ENCODE measurements at places on chromosomes 11 and 22.

DNA sequence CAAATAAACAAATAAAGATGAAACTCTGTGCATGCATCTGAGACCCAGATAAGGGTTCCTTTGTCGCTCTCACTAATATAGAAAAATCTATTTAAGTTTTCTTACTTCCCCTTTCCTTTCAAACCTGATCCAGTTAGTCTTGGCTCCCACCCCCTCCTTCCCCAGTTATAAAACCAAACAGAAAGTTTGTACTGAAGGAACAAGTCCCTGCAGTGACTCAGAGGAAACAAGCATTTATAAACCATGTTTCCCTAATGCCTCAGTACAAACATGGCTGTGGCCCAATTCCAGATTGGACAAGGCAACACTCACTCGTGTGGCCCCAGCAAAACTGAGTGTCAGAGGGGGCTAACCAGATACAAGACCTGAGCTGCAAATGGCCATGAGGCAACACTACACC lies 65.5 kb upstream of the ARHGAP20 start:
- no peak overlapping the region for H3K4me3 ChIP-seq
- no peaks in the 10 kb centered on the region for H3K36me3 ChIP-seq
- no peak overlapping the region for H3K27ac ChIP-seq
- H3K27me3 ChIP-seq: no peaks in the 10 kb centered on the region
- DNase-seq: no peak

- H3K27me3 ChIP-seq: peaks cover 22% of the 10 kb centered on the region
- DNase-seq: no peak
- no peaks in the 10 kb centered on the region for H3K4me1 ChIP-seq
- H3K4me3 ChIP-seq: no peak overlapping the region
Measured at GRCh38 chr11:111348147-111348546, 30.9 kb downstream of the POU2AF1 start.

- no peak overlapping the region for H3K4me3 ChIP-seq
- no peak overlapping the region for H3K27ac ChIP-seq
- H3K36me3 ChIP-seq: no peaks in the 10 kb centered on the region
- no peaks in the 10 kb centered on the region for H3K27me3 ChIP-seq
- no peak for DNase-seq
Measured at GRCh38 chr11:5288108-5288905, 13.4 kb downstream of the OR51B4 start.

DNA sequence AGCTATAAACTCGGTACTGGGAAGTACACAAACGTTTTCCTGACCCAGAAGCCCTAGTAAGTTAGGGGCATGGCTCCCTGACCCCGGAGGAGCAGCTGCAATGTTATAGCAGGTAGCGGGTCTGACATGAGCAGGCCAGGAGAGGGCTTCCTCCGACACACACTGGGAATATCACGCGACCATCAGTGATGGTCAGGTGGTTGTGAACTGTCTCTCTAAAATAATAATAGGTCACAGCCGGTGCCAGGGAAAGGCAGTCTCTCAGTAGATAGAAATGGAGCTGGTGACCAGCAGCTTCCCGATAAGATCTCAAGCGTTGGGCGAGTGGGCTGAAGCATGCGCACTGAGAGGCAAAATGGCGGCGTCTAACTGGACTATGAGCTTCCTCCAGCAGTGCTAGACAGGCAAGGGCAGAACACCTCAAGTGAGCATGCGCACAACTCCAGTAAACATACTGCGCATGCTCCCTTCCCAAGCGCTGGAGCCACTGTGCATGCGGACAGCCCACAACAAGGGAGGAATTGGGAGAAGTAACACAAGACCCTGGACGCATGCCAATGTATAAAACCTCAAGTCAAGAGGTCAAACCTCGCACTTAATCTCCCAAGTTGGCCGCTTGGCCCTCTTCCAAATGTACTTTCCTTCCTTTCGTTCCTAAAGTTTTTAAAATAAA lies 22.3 kb upstream of the TESMIN start:
- no peak for DNase-seq
- peaks cover 55% of the 10 kb centered on the region for H3K36me3 ChIP-seq
- H3K27ac ChIP-seq: no peak overlapping the region
- no peaks in the 10 kb centered on the region for H3K27me3 ChIP-seq
- no peak overlapping the region for H3K4me3 ChIP-seq

GRCh38 chr11:78426845-78427244 lies 9.2 kb upstream of the GAB2 start:
- DNase-seq: no peak
- no peak overlapping the region for H3K4me3 ChIP-seq
- no peak overlapping the region for H3K27ac ChIP-seq
- H3K4me1 ChIP-seq: no peaks in the 10 kb centered on the region

DNA sequence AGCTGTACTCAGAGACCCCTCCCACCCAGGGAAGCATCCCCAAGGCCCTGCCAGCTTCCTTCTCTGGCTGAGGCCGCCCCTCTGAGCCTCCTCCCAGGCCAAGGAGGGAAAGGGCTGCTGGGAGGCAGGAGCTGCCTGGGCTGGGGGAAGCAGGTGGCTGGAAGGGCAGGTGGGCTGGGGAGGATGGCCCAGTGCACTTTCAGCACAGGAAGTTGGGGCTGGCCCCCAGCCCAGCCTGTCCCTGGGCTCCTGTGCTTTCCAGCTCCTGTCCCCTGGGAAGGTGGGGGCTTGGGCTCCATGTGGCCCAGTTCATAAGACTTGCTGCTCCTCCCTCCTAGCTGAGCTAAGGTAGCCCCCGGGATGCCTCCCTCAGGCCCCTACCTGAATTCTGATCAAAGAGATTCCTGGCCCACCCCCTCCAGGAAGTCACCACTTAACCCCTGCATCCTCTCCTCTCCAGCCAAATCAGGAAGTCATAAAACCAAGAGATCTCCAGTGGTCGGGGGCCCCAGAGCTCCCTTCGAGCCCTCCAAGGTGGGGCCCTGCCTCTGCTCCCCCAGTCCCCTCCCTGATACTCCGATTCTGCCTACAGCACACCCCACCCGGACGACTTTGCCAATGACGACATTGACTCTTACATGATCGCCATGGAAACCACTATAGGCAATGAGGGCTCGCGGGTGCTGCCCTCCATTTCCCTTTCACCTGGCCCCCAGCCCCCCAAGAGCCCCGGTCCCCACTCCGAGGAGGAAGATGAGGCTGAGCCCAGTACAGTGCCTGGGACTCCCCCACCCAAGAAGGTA lies 4.9 kb downstream of the PPP1CA start:
- peak overlapping the region; percentile 57 for H3K4me3 ChIP-seq
- peaks cover 30% of the 10 kb centered on the region for H3K36me3 ChIP-seq
- no peaks in the 10 kb centered on the region for H3K27me3 ChIP-seq

- H3K4me1 ChIP-seq: no peaks in the 10 kb centered on the region
- no peak overlapping the region for H3K27ac ChIP-seq
- no peaks in the 10 kb centered on the region for H3K36me3 ChIP-seq
Measured at GRCh38 chr11:94786264-94787126, 18.3 kb downstream of the AMOTL1 start.

- peaks cover 31% of the 10 kb centered on the region for H3K4me1 ChIP-seq
- DNase-seq: no peak
- H3K36me3 ChIP-seq: peaks cover 7% of the 10 kb centered on the region
- H3K27ac ChIP-seq: no peak overlapping the region
Measured at GRCh38 chr22:41777749-41778425, 22.6 kb upstream of the CCDC134 start.

GRCh38 chr22:28006271-28006670 lies 87.2 kb upstream of the PITPNB start:
- no peak for DNase-seq
- no peaks in the 10 kb centered on the region for H3K4me1 ChIP-seq

DNA sequence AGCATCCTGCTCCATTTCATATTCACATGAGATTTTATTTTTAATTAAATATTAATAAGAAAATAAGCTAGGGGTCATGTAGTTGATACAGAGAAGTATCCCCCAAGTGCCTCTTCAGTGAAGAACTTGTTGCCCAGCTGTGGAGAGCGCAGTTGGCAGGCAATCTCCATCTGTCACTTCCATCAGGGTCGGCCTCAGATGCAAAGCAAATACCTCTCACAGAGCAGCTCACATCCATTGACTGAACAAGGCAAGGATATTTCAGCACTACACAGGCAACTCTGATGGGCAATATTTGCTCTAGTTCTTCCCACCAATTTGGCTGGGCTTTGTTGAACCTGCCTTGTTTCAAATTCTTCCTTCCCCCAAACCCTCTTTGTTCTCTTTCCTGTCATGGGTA lies 129.4 kb downstream of the NOX4 start:
- no peak overlapping the region for H3K4me3 ChIP-seq
- H3K36me3 ChIP-seq: no peaks in the 10 kb centered on the region
- no peaks in the 10 kb centered on the region for H3K4me1 ChIP-seq

- H3K4me3 ChIP-seq: no peak overlapping the region
- peaks cover 3% of the 10 kb centered on the region for H3K36me3 ChIP-seq
- no peak overlapping the region for H3K27ac ChIP-seq
- peaks cover 24% of the 10 kb centered on the region for H3K27me3 ChIP-seq
Measured at GRCh38 chr11:111392552-111392951, 13.5 kb upstream of the POU2AF1 start.

GRCh38 chr11:118895093-118896039 lies 11.7 kb downstream of the CXCR5 start:
- peak; percentile 67 for DNase-seq
- H3K27me3 ChIP-seq: no peaks in the 10 kb centered on the region
- H3K4me3 ChIP-seq: peak overlapping the region; percentile 89
- H3K4me1 ChIP-seq: peaks cover 78% of the 10 kb centered on the region
- H3K36me3 ChIP-seq: peaks cover 61% of the 10 kb centered on the region

- DNase-seq: no peak
- H3K27me3 ChIP-seq: no peaks in the 10 kb centered on the region
- no peak overlapping the region for H3K27ac ChIP-seq
- peaks cover 36% of the 10 kb centered on the region for H3K36me3 ChIP-seq
- H3K4me3 ChIP-seq: no peak overlapping the region
- H3K4me1 ChIP-seq: peaks cover 7% of the 10 kb centered on the region
Measured at GRCh38 chr11:11931461-11932055, 76.9 kb downstream of the DKK3 start.

- no peak for DNase-seq
- H3K27ac ChIP-seq: no peak overlapping the region
- no peak overlapping the region for H3K4me3 ChIP-seq
- H3K36me3 ChIP-seq: no peaks in the 10 kb centered on the region
- H3K27me3 ChIP-seq: no peaks in the 10 kb centered on the region
- no peaks in the 10 kb centered on the region for H3K4me1 ChIP-seq
Measured at GRCh38 chr11:110985547-110985946, 260.0 kb upstream of the POU2AF2 start.

DNA sequence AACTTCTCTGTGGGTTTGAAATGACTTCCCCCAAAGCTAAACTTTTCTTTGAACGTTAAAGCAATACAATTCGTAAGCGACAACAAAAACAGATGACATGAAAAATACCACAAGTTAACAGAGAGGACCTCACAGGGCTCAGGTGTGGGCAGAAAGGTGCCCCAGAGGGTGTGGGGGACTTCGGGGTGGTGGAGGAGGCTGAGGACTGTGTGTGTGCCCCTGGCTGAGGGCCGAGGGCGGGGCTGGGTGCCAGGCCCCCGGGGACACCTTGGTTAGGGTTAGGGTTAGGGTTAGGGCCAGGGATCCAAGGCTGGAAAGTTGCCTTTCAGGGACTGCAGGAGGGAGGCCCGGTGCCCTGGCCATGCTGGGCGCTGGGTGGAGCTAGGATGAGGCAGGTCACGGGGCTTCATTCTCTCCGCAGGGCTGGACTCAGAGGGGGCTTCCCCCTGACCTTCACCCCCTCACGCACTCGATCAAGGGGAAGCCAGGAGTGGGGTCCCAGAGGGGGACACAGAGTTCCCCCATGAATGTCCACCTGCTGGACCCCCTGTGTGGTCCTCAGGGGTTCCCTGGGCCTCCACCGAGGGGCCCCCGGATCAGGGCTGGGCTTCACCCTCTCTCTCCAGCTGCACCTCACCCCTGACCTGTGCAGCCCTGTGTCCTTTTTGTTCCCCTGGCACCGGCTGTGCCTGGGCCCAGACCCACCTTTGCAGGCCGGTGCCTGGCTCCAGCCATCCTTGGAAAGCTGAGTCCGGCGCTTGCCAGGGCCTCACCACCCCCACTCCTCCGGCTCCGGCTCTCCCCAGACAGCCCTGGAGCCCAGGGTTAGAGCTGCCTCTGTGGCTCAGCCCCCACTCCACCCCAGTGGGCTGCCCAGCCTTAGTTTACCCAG lies 7.0 kb downstream of the TNNI2 start:
- H3K36me3 ChIP-seq: peaks cover 1% of the 10 kb centered on the region
- peaks cover 68% of the 10 kb centered on the region for H3K4me1 ChIP-seq
- H3K27ac ChIP-seq: peak overlapping the region; percentile 97
- DNase-seq: no peak

DNA sequence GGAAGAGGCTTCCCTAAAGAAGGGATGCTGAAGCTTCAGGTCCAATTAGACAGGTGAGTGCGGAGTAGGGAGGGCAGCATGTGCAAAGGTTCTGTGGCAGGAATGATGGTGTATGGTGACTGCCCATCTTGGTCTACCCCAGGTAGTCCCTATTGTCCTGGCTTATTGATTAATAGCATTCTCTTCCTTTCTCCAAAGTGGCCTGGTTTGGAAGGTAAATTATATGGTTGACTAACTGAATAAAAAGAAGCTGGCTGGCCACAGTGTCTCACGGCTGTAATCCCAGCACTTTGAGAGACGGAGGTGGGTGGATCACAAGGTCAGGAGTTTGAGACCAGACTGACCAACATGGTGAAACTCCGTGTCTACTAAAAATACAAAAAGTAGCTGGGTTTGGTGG lies 230.5 kb downstream of the MIAT start:
- no peak for DNase-seq
- H3K36me3 ChIP-seq: peaks cover 6% of the 10 kb centered on the region
- H3K27me3 ChIP-seq: peaks cover 22% of the 10 kb centered on the region
- H3K4me3 ChIP-seq: no peak overlapping the region
- H3K4me1 ChIP-seq: no peaks in the 10 kb centered on the region

DNA sequence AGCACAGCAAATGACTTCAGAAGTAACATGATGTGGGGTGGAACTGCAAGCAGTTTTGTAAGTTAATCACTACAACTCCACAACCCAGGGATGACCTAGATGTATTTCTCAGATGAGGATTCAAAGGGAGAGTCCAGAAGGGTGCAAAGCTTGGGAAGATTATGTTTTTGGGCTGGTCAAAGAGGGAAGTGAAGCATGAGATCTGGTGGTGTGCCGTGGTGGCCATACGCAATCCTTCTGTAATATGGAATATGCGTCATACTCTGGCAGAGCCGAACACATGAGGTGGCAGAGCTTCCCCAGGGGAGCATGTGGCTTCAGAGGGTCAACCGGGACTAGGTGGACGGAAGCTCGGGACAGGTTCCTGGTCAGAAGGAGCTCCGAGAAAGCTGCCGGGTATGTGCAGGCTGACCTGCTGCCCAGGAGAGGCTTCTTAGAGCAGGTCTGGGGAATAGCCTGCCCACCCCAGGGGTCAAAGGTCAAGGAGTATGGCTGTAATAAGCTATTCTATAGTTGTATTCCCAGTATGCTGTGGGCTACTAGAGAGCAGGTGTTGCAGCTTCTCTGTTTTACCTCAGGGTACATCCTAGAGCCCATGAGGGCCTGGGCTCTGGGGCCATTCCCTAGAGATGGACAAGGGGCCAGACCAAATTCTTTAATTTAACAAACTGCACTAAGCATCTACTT lies 70.1 kb upstream of the PHOX2A start:
- no peak for DNase-seq
- H3K27me3 ChIP-seq: no peaks in the 10 kb centered on the region
- H3K4me3 ChIP-seq: no peak overlapping the region
- no peaks in the 10 kb centered on the region for H3K4me1 ChIP-seq
